Naive thymus-derived CD8-positive, alpha-beta T cell (primary cell): ENCODE measurements at places on chromosomes 5 and 9. TPM values are rescaled to one million over a fixed set of nuclear protein-coding genes. Genes with fewer than 3 reads are reported as not detected.

DNA sequence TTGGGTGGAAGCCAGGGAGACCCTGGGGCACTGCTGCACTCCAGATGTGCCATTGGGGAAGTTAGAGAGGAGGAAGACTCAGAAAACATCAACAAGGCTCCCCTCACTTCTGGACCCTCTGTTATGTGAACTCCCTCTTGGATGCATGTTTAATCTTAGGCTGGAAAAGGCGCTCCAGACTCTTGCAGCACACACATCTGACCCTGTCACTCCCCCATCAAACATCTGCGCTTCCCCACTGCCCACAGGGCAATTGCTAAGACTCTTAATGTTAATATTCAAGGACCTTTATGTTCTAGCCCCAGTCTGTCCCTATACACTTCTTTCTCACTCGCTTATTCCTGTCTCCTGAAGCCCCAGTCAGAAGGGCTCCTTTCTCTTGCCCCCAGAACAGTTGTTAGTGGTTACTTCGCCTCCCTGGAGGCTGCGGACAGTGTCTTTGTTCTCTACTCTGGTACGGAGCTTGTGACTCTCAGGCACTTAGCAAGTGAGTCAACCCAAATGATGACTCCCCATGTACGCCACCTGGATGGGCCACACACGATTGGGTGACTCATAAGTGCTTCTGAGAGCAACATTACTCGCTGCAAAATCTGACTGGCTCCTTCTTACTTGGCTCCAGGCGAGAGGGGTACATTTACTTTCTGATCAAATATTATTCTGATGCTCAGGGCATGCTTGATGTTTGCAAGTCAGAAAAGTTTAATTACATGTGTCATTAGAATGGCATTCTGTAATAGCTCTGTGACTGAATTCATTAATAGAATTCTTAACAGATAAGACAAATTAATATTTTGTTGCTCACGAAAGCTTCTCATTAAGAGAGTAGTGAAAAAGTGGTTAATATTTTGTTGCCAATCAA lies 193.6 kb downstream of the HSPA4 start:
- no peak overlapping the region for H3K4me3 ChIP-seq
- no peak overlapping the region for H3K27ac ChIP-seq
- no peaks in the 10 kb centered on the region for H3K36me3 ChIP-seq
- H3K4me1 ChIP-seq, result peaks cover 13% of the 10 kb centered on the region

- DNase-seq, result peak; percentile 31
- no peaks in the 10 kb centered on the region for H3K36me3 ChIP-seq
- H3K4me3 ChIP-seq, result no peak overlapping the region
- peaks cover 36% of the 10 kb centered on the region for H3K4me1 ChIP-seq
These were observed 34.5 kb upstream of the GLIS3 start for GRCh38 chr9:4334410-4334813.

GRCh38 chr5:124554746-124555578 lies 191.5 kb downstream of the ZNF608 start:
- no peaks in the 10 kb centered on the region for H3K4me1 ChIP-seq

Gene NDST1
- 0.81 TPM for total RNA-seq

Gene HAVCR2
- total RNA-seq, result 5.4 TPM

Gene FBP1
- total RNA-seq, result 6.8 TPM
